Coronary artery (tissue), 2 donors: ENCODE measurements at places on chromosomes 16 and 17.
A peak's percentile ranks its signal among the peaks of the same experiment; 100 is the strongest.

- DNase-seq: peak; percentile 94
Measured at GRCh38 chr16:70577256-70577698, 53.7 kb downstream of the SF3B3 start.

DNA sequence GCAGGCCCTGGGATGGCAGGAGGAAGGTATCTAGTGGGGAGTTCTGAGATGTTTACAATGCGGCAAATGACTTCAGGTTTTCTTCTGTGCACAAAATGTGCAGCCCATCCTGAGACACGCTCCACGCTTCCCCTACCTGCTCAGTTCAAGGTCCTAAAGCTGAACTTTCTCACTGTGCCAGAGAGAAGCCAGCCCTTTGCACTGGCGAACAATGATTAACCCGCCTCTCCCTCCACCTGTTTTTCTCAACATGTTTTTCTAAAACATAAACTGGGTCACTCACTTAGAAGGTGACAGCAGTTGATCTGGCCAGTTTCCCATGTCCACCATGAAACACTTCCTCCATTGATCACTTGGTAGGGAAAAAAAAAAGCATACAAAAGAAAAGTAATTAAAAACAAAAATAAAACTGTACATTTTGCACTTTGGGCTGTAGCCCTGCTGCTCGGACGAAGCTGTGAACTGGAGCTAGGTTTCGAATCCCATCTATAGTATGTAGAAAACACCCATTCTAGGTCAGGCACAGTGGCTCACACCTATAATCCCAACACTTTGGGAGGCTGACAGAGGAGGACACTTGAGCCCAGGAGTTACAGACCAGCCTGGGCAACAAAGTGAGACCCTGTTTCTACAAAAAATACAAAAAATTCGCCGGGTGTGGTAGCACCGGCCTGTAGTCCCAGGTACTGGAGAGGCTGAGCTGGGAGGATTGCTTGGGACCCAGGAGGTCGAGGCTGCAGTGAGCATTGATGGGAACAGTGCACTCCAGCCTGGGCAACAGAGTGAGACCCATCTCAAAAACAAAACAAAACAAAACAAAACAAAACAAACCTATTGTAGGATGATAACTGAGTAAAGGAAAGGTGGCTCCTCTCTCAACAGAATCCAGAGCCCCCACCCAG lies 6.1 kb upstream of the G6PC1 start:
- DNase-seq: no peak

DNA sequence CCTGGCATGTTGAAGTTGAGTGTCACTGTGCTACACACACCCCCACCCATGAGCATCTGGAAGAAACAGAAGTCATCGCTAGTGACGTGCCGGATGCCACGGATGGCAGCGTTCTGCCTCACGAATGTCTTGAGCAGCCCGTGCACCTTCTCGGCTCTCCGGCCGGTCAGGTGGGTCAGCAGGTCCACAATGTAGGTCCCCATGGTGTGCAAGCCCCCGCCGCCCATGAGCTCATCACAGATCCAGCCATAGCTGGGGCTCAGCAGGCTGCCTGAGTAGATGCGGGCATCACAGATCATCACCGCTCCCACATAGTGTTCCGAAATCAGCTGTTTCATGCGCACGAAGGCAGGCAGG lies 8.9 kb downstream of the C16orf86 start:
- no peak for DNase-seq

DNA sequence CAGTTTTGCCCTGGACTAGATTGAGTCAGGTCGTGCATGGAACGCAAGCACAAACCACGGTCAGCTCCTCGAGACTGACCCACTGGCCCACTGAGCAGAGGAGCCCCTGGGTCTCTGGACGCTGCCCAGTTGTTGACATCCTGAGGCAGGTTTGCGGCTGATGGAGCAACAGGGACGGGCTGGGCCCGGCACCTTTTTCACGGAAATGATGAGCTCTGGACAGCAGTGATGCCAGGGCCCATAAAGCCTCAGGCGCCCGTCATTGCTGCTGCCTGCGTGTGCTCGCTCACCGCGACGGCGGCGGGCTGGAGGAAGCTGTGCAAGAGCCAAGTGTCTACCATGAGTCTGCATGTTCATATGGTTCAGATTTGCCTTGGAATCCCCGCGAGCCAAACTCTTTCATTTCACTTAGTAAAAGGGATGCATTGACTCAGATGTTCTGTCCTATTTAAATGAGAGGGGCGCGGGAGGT lies 30.8 kb upstream of the CRISPLD2 start:
- DNase-seq: no peak

DNA sequence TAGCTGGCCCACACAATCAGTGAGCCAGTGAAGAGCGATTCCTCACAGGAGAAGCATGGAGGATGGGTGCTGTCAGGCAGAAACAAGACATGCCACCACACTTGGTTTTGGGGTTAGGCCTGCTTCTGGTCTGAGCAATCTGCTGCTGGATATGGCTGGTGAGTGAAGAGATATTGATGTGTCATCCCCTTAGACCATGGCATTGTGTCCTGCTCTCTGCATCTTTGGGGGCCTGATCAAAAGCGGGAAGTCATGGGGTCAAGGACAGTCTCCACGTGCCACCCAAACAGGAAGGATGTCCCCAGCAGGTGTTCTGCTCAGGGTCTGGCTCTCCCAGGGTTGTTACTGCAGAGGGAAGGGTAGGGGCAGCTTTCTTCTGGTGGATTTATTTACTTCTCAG lies 140.7 kb downstream of the PRKCB start:
- DNase-seq: peak; percentile 53

- no peak for DNase-seq
Measured at GRCh38 chr17:50797135-50797810, 30.0 kb upstream of the ANKRD40CL start.

- DNase-seq: no peak
Measured at GRCh38 chr16:87363771-87364455, 19.7 kb downstream of the FBXO31 start.

DNA sequence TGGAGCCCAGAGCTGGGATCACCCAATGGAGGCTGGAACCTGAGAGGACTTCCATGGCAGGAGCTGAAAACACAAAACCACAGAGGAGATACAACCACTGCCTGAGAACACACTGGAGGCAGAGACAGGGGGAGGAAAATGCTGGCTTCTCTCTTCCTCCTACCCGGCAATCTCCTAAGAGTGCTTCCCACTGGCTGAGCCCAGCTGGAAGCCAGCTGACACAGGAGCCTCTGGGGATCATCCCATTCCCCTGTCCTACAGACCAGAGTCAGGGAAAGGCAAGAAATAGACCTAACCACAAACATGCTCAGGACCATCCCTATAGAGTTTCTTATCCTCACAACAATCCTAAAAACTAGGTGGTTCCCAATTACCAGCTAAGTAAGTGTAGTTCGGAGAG lies 112.4 kb upstream of the CDH5 start:
- DNase-seq: no peak

DNA sequence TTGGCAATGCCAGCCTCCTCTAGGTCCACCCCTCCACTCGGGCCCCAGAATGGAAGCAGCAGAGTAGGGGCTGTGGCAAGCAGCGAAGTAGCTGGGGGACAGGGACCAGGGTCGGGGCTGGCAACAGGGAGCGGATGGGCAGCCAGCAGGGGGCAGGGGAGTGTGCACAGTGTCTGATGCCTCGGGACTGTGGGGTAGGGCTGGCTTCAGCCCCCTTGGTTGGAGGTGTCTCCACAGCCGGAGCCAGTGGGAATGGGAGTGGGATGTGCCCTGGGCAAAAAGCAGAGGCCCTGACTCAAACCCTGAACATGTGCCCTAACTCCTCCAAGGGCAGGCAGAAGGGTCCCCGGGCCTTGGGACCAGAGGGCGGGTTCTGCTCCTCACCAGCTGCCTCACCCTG lies 18.5 kb upstream of the ARHGAP27 start:
- no peak for DNase-seq

GRCh38 chr17:36055171-36055570 lies 8.9 kb upstream of the CCL18 start:
- no peak for DNase-seq

- no peak for DNase-seq
Measured at GRCh38 chr16:12573730-12574383, 229.8 kb downstream of the CPPED1 start.

GRCh38 chr17:34840750-34841149 lies 120.5 kb downstream of the CCT6B start:
- no peak for DNase-seq

DNA sequence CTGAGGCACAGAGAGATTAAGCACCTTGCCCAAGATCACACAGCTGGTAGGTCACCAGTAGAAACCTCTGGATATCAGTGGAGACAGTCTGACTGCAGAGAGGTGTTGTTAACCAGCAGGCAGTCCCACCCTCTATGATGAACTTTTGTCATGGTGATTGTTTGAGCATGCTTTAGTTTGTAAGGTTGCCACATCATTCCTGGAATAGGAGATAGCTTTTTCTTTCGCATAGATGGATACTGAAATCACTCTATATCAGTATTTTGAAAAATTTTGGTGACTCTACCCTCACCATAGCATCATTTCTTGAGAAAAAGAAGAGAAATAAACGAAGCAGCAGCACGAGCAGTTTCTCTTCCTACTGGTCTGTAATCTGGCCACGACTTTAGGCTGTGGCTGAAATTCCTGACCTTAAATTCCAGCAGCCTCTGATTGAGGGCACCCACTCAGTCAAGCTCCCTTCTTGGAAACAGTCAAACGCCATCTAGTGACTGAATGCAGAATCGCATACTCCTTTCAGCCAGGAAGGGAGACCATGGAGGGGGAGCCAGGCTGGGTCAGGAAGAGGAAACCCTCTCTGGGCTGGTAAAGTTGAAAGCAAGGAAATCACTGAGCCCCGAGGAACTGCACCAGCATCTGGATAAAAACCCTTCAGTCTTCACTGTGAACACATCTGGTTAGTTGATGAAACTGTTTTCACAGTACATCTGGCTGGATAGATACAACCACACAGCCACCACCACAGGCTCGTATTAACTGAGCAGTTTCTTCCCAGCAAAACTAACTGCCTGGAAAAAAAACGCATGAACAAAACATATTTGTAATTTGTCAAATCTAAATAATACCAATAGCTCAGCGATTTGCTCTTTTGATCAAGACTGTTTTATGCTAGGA lies 108.5 kb upstream of the XYLT1 start:
- no peak for DNase-seq

DNA sequence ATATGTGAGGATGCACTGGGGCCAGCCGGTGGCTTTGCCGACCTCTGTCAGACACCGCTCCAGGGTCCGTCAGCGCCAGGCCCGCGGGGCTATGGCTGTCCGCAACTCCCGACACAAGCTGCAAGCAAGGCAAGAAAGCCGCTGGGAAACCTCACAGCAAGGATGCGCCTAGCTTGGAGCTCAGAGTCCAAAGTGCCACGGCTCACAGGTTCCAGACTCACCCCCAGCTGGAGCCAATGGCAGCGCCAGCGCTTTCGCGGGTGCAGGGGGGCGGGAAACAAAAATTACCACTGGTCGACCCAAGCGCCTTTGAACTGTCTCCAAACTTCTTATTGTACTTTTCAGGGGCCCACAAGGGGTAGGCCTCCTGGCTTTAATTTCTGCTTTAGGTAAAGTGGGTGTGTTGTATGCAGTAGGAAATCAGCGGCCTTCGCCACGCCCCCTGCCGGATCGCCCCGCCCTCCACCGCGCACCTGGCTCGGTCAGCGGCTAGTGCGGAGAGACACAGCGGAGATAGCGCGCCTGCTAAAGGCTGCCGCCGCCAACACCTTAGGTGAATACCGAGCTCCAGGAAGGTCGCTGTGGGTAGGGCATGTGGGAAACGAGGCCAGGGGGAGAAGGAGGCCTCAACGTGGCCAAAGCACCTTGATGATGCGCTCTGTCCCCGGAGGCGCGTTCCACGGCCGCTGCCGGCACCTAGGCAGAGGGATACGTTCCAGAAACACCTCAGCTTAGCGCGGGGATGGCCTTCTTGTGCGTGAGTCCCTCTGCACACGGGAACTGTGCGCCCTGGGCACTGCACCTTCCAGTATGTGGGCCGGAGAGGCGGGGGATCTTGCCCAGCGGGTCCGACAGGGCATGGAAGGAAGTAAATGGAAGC lies 61.0 kb upstream of the RBL2 start:
- DNase-seq: no peak

DNA sequence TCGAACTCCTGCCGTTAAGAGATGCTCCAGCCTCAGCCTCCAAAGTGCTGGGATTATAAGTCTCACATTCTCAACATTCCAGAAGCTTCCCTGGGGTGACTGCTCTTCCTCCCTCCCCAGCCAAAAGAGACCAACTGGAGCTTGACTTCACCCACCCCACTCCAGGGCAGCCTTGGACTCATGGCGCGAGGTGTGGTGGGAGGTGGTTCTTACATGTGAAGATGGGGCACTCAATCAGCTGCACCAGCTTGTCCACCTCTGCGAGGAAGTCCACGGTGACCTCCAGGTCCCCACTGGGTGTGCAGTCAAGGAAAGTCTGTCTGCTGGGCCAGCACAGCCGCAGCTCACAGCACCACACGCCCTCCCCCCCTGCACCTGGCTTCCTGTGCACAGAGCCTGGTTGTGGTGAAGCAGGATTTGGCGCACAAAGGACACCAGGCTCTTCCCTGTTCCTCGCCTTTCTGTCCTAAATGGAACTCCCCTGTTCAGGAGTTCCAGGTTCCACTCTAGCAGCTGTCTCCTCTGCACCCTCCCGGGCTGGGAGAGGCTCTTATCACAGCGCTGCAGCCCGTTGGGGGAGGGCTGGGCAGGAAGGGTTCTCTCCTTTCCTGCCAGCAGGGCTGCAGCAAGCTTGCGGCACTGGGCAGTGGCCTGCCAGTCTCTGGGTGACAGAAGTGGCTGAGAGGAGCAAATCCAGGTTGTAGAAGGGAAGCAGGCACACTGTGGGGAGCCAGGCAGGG lies 9.6 kb upstream of the MTSS2 start:
- DNase-seq: no peak

- no peak for DNase-seq
Measured at GRCh38 chr16:15950161-15950854, 892 bp downstream of the ABCC1 start.

DNA sequence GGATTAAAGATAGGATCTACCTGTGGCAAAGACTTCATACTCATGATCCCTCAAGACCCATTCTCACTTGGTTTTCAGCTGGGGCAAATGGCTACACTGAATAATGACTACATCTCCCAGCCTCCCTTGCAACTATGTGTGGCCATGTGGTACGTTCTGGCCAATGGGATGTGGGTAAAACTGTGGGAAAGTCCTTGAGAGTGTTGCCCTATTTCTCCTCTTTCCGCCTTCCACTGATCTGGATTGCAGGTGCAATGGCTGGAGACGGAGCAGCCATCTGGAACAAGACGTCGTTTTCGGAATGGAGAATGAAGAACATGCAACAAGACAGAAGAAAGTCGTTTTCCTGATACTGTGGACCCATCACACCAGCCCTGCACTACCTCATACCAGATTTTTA lies 48.5 kb downstream of the HAPSTR1 start:
- no peak for DNase-seq

GRCh38 chr16:31271621-31272190 lies 11.9 kb downstream of the ITGAM start:
- DNase-seq: no peak

GRCh38 chr17:82242977-82243647 lies 14.3 kb downstream of the SLC16A3 start:
- peak; percentile 89 for DNase-seq

GRCh38 chr16:88772871-88773811 lies 11.9 kb downstream of the PIEZO1 start:
- DNase-seq: no peak

- DNase-seq: no peak
Measured at GRCh38 chr17:32915245-32915644, 12.7 kb upstream of the TMEM98 start.
